ENCODE measurements at places on chromosomes 2 and 18. TPM values are rescaled to one million over a fixed set of nuclear protein-coding genes. Genes with fewer than 3 reads are reported as not detected.
A peak's percentile ranks its signal among the peaks of the same experiment; 100 is the strongest.

Gene HRH4
- total RNA-seq: 0.54 TPM

Gene EVX2
- not detected for total RNA-seq

Gene BOLL
- total RNA-seq: not detected

Gene PSTPIP2
- 14.4 TPM for total RNA-seq

GRCh38 chr2:134348239-134348638 lies 94.4 kb downstream of the MGAT5 start:
- DNase-seq: no peak
- no peak overlapping the region for H3K27ac ChIP-seq

GRCh38 chr2:173271825-173272224 lies 82.8 kb upstream of the CDCA7 start:
- no peak for DNase-seq
- no peak overlapping the region for H3K27ac ChIP-seq
- no peaks in the 10 kb centered on the region for H3K27me3 ChIP-seq
- H3K4me1 ChIP-seq: no peaks in the 10 kb centered on the region
- no peaks in the 10 kb centered on the region for H3K36me3 ChIP-seq

DNA sequence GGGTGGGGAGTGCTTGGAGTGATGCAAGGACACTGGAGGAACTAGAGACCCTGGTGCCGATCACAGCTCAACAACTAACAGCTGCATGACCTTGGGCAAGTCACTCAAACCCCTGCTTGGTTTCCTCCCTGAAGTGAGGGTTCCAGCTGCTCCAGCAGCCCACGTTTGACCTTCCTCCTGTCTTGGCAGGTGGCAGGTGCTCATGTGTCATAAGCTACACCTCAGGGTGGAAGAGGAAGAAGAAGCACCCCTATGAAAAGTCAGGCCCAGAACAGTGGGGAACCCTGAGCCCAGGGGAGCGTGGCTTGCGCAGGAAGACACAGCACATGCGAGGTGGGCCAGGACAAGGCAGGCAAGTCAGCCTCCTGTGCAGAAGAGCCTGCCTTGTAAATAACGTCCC lies 42.4 kb downstream of the MRPL35 start:
- no peaks in the 10 kb centered on the region for H3K4me1 ChIP-seq
- H3K4me3 ChIP-seq: no peak overlapping the region
- no peaks in the 10 kb centered on the region for H3K36me3 ChIP-seq
- H3K27me3 ChIP-seq: no peaks in the 10 kb centered on the region
- H3K27ac ChIP-seq: no peak overlapping the region
- DNase-seq: no peak

DNA sequence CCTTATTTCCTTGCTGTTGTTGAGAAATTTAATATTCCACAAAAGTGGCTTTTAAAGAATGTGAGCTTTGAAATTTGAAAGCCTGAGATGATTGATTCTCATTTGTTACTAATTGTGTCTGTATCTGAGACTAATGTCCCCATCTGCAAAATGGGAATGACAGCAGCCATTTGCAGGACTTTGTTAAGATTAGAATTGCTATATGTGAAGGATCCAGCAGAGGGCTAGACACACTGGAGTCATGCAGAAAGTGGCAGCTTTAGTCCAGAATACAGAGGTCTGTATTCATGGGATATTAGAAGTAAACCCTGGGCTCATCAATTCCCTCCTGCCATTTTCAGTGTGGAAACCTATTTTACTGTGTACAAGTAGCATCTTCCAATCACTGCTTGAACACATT lies 296.5 kb upstream of the GYPC start:
- no peaks in the 10 kb centered on the region for H3K36me3 ChIP-seq
- no peak overlapping the region for H3K4me3 ChIP-seq
- peak; percentile 38 for DNase-seq

GRCh38 chr2:46297546-46298271 lies 502 bp downstream of the EPAS1 start:
- no peaks in the 10 kb centered on the region for H3K27me3 ChIP-seq
- H3K36me3 ChIP-seq: no peaks in the 10 kb centered on the region
- H3K4me1 ChIP-seq: peaks cover 16% of the 10 kb centered on the region

Data from lung (tissue), 17 donors.